ENCODE measurements at places on chromosomes 2 and 18. TPM values are rescaled to one million over a fixed set of nuclear protein-coding genes. Genes with fewer than 3 reads are reported as not detected.

Gene TTC31
- polyA plus RNA-seq: 9.7 TPM

Gene ATOH8
- 5.9 TPM for polyA plus RNA-seq

Gene ACTR3
- polyA plus RNA-seq: 155 TPM

Gene UPP2
- not detected for polyA plus RNA-seq

Gene KHK
- polyA plus RNA-seq: 2.2 TPM

Gene MYO5B
- 35.3 TPM for polyA plus RNA-seq

Gene NABP1
- 62.5 TPM for polyA plus RNA-seq

Gene MAL
- polyA plus RNA-seq: 1,481 TPM

Gene MAT2A
- polyA plus RNA-seq: 113 TPM

Gene POTEI
- not detected for polyA plus RNA-seq

Gene UBR3
- 9.8 TPM for polyA plus RNA-seq

Gene ATG9A
- polyA plus RNA-seq: 20.8 TPM

Measured in esophagus (tissue), 2 donors.